GM12892 (cell line): ENCODE measurements at places on chromosomes 3 and 15.

- no peak for DNase-seq
These were observed 680.6 kb downstream of the EPHA3 start for GRCh38 chr3:89787979-89788378.

DNA sequence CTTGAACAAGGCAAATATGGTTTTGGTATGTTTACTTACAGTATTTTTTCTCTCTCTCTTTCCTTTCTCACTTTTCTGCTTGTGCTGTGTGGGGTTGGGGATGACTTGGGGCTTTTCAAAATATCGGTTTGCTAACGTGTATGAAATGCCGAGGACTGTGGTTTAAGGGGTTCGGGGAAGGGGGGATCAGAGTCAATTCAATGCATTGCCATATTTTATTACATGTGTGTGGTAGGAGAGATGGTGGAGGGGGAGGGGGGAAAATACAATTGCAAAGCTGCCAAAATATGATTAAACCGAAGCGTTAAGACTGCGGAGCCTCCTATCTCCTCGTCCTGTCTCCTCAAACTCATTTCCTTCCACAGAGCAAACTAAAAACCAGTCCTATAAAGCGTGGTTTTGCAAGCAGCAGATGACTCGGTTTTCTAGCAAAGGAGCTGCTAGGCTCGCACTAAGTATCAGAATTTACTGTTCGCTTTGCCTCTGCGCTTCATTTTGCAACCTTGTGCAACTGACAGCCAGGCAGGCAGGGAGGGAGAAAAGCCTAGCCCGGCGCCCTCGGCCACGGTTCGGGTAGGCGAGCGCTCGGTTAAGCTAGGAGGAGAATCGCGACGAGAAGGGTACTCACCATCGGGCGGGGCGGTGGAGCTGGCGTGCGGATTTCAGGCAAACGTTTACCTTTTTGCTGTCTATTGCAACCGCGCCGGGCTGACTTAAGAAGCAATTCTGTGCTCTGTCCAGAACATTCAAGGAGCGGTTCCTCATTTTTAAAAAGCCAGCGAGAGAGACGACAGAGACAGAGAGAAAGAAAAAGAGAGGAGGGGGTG is 4.0 kb upstream of the NR2F2 start:
- no peak for DNase-seq

DNA sequence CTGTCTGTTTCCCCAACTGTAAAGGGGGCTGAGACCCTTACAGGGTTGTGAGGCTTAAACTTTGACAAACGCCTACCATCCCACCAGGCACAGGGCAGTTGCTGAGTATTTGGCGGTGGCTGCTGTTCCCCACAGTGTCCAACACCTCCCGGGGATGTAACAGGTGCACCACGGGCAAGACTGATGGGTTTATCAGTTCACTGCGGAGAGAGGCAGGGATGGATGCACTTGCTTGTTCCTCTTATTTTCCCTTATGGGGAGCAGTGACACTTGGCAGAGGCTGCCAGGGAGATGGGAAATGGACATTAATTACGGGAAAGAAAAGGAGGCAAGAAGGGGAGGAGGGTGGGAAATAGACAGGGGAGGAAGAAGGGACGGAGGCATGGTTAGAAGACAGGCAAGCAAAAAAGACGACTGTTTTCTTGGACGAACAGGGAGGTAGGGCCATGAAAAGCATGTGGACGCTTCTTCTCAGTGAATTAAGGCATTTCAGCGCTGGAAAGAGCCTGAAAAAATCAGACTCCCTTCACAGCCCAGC is 16.6 kb upstream of the ADIPOQ start:
- no peak for DNase-seq

GRCh38 chr3:130379274-130379673 is 33.8 kb downstream of the COL6A5 start:
- DNase-seq, result no peak

DNA sequence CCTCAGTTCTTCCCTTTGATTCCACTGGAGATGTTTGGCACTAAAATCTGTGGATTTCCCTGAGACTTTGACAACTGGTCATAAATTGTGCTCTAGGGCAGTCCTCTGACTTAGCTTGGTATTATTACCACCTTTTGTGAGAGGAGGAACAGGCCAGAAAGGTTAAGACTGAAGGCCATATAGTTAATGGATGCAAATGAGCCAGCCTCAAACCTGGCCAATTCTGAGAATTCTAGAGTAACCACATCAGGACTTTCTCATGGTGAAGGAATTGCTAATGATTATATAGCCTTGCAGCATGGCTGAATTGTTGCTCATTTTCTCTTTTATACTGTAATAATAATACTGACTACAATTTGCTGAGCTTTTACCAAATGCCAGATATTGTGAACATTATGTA is 162.5 kb downstream of the CADPS start:
- DNase-seq, result no peak

GRCh38 chr3:143158014-143158988 is 38.7 kb downstream of the CHST2 start:
- peak; percentile 19 for DNase-seq

- no peak for DNase-seq
These were observed 13.3 kb upstream of the CSPG4 start for GRCh38 chr15:75725719-75726607.

DNA sequence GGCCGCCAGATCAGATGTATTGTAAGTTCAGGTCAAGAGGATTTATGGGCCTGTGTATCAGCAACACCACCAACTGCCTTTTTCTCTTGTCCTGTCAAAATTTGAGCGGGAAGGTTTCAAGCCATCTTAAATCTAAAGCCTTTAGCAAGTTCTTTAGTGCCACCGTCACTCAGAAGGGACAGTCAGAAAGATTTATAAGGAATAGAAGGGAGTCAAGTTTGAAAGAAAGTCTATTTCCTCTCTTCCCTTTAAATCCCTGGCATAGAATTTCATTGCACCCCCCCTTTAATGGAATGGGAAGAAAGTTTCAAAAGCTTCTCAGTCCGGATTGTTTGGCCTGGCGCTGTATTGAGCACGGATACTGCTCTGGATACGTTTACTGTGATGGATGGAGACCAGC is 359.4 kb downstream of the FEZF2 start:
- DNase-seq, result no peak

DNA sequence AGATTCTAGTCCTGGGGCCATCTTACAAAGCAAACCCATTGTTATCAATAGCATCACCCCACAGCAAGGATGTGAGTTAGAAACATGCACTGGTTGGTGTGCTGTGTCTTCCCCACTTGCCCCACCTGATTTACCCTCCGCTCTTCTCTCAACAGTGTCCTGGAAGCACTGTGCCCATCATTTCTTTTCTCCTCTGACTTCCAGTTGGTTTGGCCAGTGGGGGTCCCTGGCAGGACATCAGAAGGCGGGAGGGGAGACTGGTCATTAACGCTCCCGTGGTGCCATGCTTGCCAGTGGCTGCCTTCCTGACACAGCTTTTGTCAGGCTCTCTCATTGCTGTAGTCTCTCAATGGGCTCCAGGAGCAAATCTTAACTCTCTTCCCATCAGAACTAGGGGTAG is 11.5 kb upstream of the BUB1B start:
- no peak for DNase-seq

DNA sequence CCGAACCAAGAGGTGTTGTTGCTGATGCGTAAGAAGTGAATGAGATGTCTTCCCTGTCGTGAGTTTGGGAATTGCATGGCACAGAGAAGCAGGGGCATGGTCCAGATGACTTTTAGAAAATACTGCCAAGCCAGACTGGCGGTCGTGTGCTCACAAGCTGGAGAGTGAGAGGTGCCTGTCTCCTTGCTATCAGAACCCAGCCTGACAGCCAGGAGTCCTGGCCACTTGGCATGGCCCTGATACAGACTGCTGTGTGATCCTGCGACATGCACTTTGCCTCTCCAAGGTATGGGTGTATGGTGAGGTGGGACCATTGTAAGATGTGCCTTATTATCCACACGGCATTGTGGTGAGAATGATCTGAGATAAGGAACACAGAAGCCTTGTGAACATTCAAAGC is 93.0 kb downstream of the SMAD3 start:
- DNase-seq, result no peak

DNA sequence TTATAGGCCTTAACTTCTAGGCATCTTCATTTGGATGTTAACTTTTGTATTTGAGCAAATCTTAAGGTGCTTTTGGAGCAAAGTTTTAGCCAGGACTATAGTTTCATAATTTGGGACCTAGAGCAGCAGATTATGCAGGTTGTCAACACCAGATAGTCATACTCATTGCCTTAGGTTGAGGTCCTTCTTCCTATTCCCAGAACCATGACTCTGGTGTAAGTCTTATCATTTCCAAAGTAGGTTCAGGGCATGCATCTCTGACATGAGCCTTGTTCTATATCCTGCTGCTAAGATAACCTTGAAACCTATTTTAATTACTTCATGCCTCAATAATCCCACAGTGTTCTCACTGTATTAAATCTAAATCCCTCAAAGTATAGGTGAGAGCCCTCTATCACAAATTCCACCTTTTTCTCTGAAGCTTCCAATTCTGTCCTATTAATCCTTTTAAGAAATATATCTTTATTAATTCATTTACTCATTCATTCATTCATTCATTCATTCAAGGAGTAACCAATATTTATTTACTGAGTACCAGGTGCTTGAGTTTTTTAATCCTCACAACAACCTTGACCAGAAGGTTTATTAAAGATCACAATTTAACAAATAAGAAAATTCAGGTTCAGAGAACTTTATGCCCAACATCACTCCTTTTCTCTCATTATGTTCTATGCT is 2.7 kb upstream of the FNDC3B start:
- no peak for DNase-seq
